ENCODE measurements at places on chromosomes 2 and 18. TPM values are rescaled to one million over a fixed set of nuclear protein-coding genes. Genes with fewer than 3 reads are reported as not detected.

- no peak for DNase-seq
Observed at GRCh38 chr2:134290358-134290757, 36.5 kb downstream of the MGAT5 start.

Gene TMEM163
- total RNA-seq: 2.6 TPM

DNA sequence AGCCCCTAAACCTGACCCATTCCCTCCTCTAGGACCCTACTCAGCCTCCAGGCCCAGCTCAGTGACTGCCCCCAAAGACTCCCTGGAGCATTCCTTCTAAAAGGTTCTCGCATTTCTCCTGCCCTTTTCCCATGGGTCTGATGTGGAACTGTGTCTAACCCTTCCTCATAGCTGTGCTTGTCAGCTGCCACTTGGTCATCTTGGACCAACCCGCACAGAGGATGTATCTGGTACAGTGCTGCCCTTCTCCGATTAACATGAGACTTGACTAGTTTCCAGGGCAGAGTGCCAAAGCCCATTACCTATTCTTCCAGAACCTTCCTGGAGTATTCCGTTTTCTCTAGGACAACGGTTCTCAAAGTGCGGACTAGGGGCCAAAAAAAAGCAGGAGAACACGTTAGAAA lies 518 bp upstream of the NFU1 start:
- DNase-seq: no peak

DNA sequence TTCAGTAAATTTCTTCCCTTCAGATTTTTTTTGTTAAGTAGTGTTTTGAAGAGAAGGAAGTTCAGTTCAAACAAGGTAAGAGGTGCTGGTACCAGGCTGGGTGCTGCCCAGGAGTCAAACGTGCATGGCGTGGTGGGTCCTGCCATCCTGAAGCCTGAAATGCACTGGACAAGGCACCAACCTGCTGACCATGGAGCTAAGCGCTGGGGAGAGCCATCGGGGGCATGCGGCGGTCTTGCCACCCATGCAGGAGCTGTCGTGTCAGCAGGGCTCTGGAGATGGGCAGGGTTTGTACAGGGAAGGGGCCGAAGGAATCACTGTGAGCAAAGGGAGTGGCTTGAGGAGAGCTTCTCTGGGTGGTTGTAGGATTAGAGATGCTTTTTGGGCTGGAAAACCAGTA lies 126.6 kb downstream of the GBX2 start:
- no peak for DNase-seq

DNA sequence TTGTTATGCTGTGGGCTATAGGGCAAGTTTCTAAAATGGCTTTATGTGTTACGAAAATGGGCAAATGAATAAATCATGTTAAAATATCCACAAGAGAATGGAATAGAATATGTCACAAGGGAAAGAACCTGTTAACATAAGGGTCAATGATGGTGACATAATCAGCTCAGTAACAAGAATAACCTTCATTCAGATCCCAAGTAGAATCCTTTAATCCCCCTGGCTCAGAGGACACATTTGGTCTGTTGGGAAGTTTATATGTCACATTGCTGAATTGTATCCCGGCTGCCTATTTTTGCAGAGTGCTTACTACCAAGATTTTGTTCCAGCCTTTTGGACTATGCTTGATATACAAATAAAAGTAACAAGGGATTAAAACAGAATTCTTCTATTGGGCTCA lies 13.1 kb upstream of the LGALSL start:
- no peak for DNase-seq

- DNase-seq: no peak
Observed at GRCh38 chr18:666628-667027, 9.2 kb downstream of the TYMS start.

Gene GCG
- not detected for total RNA-seq

Gene CFLAR
- total RNA-seq: 438 TPM

DNA sequence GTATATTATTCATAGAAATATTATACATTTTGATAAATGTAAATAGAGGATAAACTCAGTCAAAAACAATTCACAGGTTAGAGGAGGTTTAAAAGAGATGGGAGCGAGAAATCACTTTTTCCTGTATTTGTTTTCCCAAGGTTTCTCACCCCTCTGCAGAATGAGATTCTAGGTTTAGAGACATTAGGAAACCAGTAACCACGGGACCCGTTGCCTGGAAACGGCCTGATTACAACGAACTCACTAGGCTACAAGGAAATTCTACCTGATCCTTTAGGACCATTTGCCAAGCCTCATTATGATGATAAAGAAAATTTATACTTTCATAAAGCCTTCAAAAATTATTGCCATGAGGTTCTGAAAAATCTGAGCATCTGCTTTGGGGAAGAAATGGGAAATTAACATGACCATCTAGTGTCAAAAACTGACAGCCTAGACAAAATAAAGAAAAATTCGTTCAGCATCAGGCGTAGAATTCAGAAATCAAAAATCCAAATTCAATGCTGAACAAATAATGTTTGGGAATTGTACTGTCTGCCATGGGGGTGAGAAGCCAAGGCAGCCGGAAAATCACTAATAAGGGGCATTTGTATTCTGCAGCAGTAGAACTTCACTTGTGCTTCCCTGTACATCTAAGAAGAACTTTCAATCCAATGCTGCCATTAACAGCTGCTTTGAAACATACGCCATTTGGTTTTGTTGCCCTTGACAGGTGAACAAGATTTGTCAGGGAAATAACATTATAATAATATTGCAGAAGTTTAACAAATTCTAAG lies 262.3 kb downstream of the NRXN1 start:
- DNase-seq: no peak

Gene DSG1
- total RNA-seq: not detected

DNA sequence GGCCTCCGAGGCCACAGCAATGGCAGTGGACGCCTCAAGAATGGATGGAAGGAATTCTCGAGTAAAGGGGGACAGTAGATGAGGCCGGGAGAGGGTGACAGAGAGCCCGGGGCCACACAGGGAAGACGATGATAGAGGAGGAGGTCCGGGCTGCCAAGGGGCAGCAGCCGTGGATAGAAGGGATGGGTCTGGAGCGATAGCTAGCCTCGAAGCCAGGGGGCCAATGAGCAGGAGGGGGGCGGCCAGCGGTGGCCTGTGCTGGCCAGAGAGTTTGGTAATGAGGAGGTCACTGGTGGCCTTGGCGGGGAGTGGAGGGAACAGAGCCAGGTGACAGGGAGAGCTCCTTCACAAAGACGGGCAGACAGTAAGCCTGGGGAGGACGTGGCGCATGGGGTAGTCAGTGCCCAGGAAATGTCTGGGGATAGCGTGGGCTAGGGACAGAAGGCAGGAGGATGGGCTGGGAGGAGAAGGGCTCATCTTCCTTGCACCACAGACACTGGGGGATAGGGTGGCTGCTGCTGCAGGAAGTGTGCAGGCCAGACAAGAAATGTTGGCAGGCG lies 87.8 kb upstream of the ASB18 start:
- no peak for DNase-seq

- DNase-seq: no peak
Observed at GRCh38 chr2:104572834-104573233, 281.1 kb upstream of the POU3F3 start.

DNA sequence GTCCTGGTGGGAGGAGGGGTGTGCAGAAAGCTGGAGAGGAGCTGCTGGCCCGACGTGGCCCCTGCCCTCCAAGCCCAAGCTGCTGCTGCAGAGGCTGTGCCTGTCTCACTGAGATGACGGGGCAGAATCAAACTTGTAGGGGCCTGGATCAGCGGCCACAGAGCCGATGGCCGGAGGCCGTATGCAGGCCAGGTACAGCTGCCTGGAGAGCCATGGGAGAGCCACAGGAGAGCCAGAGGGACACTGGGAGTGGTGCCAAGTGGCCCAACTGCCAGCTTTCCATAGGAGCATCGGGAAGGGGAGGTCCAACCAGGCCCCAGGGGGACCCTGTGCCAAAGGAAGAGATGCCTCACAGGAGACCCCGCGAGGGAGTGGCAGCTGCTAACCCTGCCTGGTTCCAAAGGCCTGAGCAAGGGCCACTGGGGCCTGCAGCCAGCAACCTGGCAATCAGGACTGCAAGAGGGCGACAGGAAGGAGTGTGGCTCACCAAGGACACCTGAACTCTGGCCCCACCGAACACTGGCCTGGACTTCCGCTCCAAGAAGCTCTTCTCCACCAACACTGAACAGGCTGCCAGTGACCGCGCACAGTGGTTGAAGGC lies 70.7 kb downstream of the HDAC4 start:
- no peak for DNase-seq

GRCh38 chr18:11937874-11938478 lies 29.9 kb upstream of the MPPE1 start:
- peak; percentile 79 for DNase-seq

DNA sequence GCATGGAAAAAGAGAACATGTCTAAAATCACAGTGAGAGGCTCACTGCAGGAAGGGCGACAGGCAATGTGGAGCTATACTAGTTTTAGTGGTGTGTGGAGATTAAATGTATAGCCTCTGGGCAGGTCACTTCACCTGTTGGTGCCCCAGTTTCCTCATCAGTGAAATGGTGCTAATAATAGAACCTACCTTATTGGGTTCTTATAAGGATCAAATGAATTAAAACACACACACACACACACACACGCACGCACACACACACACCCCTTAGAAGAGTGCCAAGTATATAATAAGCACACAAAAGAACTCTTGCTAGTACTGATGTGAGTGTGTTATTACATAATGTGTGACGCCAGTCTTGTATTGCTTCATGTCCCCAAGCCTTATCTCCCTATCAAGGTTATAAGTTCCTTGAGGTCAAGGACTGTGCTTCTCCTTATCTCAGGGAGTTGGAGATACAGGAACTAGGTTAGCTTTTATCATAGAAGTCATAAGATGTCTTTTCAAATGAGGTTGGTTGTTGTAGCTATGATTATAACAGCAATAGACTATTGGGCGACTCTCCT lies 98.0 kb upstream of the CXCR4 start:
- no peak for DNase-seq

Gene TLX2
- total RNA-seq: 0.95 TPM

- DNase-seq: no peak
Observed at GRCh38 chr18:35974181-35974580, 1.7 kb downstream of the RMP24 start.

Gene AAK1
- 97.1 TPM for total RNA-seq

Gene ARHGEF4
- total RNA-seq: not detected

DNA sequence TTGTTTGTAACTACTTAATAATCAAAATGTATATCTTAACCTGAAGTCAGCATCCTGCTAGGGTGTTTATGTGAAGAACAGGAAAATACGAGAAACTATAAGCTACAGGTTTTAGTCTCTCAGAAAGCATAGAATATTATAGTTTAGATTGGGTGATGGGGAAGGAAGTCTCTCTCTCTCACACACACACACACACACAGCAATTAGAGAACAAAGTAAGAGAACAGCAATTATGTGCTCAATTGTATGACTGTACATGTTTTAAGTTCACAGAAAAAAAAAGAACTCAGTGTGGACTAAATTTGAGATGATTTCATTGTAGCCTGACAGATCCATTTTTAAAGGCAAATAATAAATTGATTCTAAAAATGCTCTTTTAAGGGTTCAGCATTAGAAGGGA lies 94.3 kb upstream of the ZNF516 start:
- no peak for DNase-seq
